Heart right ventricle (tissue), 16 donors: ENCODE measurements at places on chromosomes 11 and 22. TPM values are rescaled to one million over a fixed set of nuclear protein-coding genes. Genes with fewer than 3 reads are reported as not detected.

DNA sequence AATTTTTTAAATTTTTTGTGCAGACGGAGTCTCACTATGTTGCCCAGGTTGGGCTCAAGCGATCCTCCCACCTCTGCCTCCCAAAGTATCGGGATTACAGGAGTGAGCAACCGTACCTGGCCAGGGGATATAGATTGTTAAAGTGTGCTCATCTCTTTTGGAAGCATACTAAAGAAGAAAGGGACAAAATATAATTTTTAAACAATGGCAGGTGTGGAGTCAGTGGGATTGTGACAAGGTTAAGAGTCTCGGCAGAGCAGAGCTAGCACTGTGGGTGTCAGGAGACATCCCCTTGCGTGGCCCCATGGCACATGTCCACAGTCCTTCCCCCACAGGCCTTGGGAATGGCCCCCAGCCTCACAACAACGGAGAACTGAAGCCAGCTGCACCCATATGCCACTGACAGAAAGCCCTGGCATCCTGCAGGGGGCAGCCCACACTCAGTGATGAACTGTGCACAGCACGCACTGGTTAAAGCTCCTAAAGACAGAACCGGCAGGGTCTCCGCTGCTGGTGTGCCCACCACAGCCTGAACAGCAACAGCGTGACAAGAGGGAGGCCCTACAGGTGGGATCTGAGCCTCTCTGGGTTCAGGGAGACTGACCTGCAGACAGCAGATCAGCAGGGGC lies 29.9 kb downstream of the SERPIND1 start:
- no peak overlapping the region for H3K27ac ChIP-seq
- H3K27me3 ChIP-seq, result no peaks in the 10 kb centered on the region
- H3K4me1 ChIP-seq, result no peaks in the 10 kb centered on the region
- peaks cover 78% of the 10 kb centered on the region for H3K36me3 ChIP-seq

DNA sequence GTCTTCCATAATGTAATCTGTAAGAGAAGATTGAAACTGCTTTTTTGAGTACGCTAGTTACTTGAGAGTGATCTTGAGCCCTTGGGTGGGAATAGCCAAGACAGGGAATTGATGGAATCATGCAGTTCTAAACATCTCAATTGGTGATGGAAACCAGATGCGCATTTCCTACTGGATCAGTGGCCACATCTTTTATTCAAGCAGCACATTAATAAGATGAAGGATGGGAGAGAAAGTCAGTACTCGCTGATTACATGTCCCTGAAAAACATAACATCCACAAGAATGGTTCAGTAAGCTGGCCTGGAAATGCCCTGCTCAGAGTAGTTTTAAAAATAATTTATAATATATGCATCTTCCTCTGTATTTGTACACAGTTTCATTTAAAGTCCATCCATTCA lies 833.8 kb downstream of the JRKL start:
- no peak for DNase-seq
- H3K36me3 ChIP-seq, result no peaks in the 10 kb centered on the region
- H3K27me3 ChIP-seq, result no peaks in the 10 kb centered on the region
- no peaks in the 10 kb centered on the region for H3K4me1 ChIP-seq
- H3K4me3 ChIP-seq, result no peak overlapping the region

The C1QTNF5 gene
- total RNA-seq, result 24.0 TPM

The HIRA gene
- total RNA-seq, result 17.3 TPM

The FREY1 gene
- not detected for total RNA-seq

DNA sequence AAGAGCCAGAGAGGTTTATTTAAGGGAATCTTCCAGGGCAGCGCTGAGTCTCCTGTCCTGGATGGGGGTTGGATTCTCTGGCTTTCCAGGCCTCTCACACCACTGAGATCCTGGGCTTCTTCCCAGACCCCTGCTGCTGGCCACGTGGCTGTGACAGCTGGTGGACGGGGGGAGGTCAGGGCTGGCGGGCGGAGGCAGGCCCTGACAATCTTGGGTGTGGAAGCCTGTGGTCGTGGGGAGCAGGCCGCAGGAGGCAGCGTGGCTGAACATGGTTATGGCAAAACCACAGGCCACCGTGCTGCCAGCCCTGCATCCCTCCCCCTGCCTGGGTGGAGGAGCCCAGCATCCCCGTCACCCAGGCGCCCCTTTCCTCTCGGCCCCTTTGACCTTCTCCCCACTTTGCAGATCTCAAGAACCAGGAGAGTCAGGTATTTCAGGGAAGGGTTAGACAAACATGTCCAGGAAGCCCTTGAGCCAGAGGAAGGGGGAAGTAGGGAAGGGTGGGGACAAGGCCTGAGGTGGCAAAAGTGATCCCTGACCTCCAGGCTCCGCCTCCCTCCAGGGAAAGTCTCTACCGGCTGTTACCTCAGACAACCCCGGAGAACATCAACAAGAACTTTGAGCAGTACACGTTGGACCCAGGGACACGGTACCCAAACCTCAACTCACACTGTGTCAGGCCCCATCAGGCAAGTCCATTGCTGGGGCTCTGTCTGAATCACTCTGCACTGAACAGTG lies 111.8 kb downstream of the MICAL2 start:
- peak; percentile 64 for DNase-seq
- H3K36me3 ChIP-seq, result peaks cover 61% of the 10 kb centered on the region
- no peak overlapping the region for H3K4me3 ChIP-seq

DNA sequence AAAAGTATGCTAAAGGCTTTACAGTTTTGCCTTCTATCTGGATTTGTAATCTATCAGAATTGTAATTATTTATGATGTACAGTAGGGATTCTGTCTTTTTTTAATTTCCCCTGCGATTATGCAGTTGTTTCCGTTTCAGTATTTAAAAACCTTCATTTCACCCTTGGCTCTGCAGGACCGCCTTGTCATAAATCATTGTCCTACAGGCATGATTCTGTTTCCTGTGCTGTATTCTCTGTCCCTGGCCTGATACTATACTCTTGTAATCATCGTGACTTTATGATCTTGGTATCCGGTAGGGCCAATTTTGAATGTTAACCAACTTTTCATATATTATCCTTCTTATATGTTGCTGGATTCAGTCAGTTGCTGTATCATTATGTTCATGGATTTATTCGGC lies 151.7 kb downstream of the ATXN10 start:
- no peak overlapping the region for H3K27ac ChIP-seq
- no peaks in the 10 kb centered on the region for H3K36me3 ChIP-seq
- no peaks in the 10 kb centered on the region for H3K27me3 ChIP-seq
- no peak overlapping the region for H3K4me3 ChIP-seq
- DNase-seq, result no peak

The CASTOR1 gene
- total RNA-seq, result 6.3 TPM

DNA sequence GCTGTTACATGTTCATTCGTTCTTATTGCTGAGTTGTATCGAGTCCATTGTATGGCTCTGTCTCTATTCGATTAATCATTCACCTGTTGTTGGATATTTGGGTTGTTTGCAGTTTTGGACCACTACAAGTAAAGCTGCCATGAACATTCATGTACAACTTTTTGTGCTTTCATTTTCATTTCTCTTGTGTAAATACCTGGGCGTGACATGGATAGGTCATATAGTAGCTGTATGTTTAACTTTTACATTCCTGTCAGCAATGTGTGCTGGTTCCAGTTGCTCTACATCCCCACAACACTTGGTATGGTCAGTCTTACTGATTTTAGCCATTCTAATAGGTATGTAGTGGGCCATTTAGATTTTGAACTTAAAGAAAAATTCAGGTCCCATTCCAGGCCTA lies 194.2 kb upstream of the PLET1 start:
- H3K27me3 ChIP-seq, result no peaks in the 10 kb centered on the region
- DNase-seq, result no peak
- H3K4me1 ChIP-seq, result no peaks in the 10 kb centered on the region
- no peaks in the 10 kb centered on the region for H3K36me3 ChIP-seq

The OR52I2 gene
- not detected for total RNA-seq

The DGAT2 gene
- total RNA-seq, result 15.0 TPM

GRCh38 chr22:24304062-24304675 lies 33.5 kb downstream of the SPECC1L start:
- H3K36me3 ChIP-seq, result no peaks in the 10 kb centered on the region
- H3K4me3 ChIP-seq, result no peak overlapping the region
- no peak for DNase-seq
- no peaks in the 10 kb centered on the region for H3K27me3 ChIP-seq
- peak overlapping the region; percentile 64 for H3K27ac ChIP-seq
- peaks cover 9% of the 10 kb centered on the region for H3K4me1 ChIP-seq

DNA sequence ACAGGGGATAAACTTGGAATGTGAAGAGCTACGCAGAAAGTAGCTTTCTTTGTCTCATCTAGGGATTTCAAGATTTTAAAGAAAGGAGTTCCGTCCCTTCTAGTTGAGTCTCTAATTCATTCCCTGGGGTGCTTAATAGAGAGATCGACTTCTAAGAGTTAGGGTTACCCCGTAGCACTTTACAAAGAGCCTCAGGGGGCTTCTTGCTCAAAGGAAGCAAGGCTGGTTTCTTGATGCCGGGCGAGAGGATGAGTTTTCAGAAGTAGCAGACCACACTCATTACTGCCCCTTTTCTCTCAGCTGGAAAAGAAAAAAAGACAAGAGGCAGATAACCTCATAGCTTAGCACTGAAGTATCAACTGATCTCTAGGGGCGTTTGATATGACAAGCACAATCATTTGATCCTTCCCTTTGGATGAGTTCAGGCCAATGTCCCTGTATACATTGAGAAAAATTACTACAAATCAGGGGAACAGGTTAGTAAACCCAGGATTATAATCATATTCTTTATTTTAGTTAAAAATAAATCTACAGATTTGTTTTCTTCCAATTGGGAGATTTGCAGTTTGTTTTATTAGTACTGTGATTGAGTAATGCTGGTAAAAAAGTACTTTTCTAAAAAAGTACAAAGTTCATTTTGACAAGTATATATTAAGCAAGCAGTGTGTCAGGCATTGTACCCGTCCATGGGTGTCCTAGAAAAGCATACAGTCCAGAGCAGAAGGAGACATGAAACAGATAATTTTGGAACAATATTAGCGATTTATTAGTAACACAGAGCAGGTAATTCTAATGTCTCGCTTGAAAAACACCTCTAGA lies 18.7 kb downstream of the ELMOD1 start:
- H3K4me3 ChIP-seq, result no peak overlapping the region
- no peaks in the 10 kb centered on the region for H3K4me1 ChIP-seq
- H3K36me3 ChIP-seq, result no peaks in the 10 kb centered on the region

DNA sequence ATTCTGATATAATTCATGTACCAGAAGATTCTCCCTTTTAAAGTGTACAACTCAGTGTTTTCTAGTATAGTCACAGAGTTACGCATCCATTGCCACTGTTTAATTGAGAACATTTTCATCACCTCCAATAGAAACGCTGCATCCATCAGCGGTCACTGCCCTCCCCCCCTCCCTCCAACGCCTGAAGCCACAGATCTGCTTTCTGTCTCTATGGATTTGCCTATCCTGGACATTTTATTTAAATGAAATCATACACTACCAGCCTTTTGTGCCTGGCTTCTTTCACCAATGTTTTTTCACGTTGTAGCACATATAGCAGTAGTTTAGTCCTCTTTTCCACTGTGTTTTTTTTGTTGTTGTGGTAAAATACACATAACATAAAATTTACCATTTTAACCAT lies 22.8 kb downstream of the TCP11L1 start:
- H3K27ac ChIP-seq, result no peak overlapping the region
- DNase-seq, result no peak
- H3K4me3 ChIP-seq, result no peak overlapping the region
- H3K27me3 ChIP-seq, result no peaks in the 10 kb centered on the region
- peaks cover 77% of the 10 kb centered on the region for H3K36me3 ChIP-seq

The SLC37A2 gene
- 4.4 TPM for total RNA-seq

The ADAMTS15 gene
- total RNA-seq, result 12.5 TPM

GRCh38 chr22:20771918-20772625 lies 1.8 kb upstream of the SERPIND1 start:
- H3K27ac ChIP-seq, result no peak overlapping the region
- no peaks in the 10 kb centered on the region for H3K27me3 ChIP-seq
- no peak overlapping the region for H3K4me3 ChIP-seq

DNA sequence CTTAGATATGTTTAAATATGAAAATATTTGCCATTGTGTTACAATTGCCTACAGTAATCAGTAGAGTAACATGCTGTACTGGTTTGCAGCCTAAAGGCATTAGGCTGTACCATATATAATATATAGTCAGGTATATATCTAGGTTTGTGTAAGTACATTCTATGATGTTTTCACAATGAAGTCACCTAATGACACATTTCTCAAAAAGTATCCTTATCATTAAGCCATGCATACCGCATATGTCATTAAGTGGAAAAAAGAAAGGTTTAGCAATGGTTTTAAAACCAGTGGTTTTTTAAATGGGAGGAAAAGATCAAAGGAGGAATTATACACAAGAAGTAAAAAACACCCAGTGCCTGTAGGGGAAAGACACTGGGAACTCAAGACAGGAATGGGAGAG lies 122.7 kb downstream of the RBFOX2 start:
- peak overlapping the region; percentile 70 for H3K27ac ChIP-seq
- no peak overlapping the region for H3K4me3 ChIP-seq
- no peaks in the 10 kb centered on the region for H3K27me3 ChIP-seq

GRCh38 chr11:71190551-71190950 lies 61.8 kb downstream of the SHANK2 start:
- no peaks in the 10 kb centered on the region for H3K4me1 ChIP-seq
- H3K36me3 ChIP-seq, result no peaks in the 10 kb centered on the region
- no peak for DNase-seq
- H3K27me3 ChIP-seq, result no peaks in the 10 kb centered on the region
- H3K4me3 ChIP-seq, result no peak overlapping the region

- no peaks in the 10 kb centered on the region for H3K36me3 ChIP-seq
- peaks cover 37% of the 10 kb centered on the region for H3K27me3 ChIP-seq
- H3K4me3 ChIP-seq, result peak overlapping the region; percentile 6
- peak overlapping the region; percentile 13 for H3K27ac ChIP-seq
- peaks cover 84% of the 10 kb centered on the region for H3K4me1 ChIP-seq
These were observed 1.5 kb upstream of the KLHDC7B start for GRCh38 chr22:50544078-50544745.

The C11orf68 gene
- total RNA-seq, result 37.0 TPM

GRCh38 chr22:49915610-49916009 lies 2.6 kb downstream of the ALG12 start:
- H3K36me3 ChIP-seq, result no peaks in the 10 kb centered on the region
- H3K4me1 ChIP-seq, result peaks cover 23% of the 10 kb centered on the region
- no peak overlapping the region for H3K4me3 ChIP-seq
- DNase-seq, result no peak

The MAJIN gene
- not detected for total RNA-seq

- no peaks in the 10 kb centered on the region for H3K36me3 ChIP-seq
- no peak overlapping the region for H3K4me3 ChIP-seq
- DNase-seq, result peak; percentile 53
These were observed 1327.3 kb downstream of the TBC1D22A start for GRCh38 chr22:48089601-48090331.

The PCF11 gene
- total RNA-seq, result 31.5 TPM

GRCh38 chr22:50323900-50324299 lies 2.9 kb downstream of the DENND6B start:
- H3K27me3 ChIP-seq, result no peaks in the 10 kb centered on the region
- no peak overlapping the region for H3K4me3 ChIP-seq
- no peak overlapping the region for H3K27ac ChIP-seq
- H3K36me3 ChIP-seq, result no peaks in the 10 kb centered on the region
- DNase-seq, result no peak
